ENCODE measurements at places on chromosomes 5 and 9.

- no peak for DNase-seq
Measured at GRCh38 chr5:149162401-149163084, 21.2 kb downstream of the ABLIM3 start.

DNA sequence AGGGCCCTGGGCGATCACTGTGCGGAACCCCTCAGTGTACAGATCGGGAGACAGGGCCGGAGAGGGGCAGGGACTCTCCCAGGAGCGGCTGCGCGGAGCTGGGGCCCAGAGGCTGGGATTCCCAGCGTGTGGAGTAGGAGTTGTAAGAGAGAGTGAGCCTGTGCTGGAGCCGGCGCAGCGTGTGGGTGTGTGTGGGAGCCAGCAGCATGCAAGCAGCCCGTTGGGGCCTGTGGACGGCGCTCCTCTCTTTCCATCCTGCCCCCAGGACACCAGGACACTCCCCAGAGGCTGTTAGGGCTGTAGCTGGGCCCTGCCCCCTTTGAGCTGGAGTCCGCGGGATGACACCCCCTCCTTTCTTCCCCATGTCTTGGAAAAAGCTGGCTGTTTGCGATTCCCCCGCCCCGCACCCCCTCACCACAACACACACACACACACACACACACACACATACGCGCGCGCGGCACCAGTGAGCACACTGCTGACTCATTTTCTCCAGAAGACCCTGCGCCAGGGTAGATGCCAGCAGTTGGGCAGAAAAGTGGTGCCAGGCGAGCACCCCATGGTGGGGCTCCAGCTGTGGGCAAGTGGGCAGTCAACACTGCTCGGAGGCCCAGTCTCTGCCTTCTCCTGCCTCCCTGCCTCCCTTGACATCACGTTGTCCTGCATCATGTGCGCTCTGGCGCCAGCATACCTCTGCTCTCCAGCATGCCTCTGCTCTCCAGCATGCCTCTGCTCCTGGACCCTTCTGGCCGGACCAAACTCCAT is 1.5 kb downstream of the COL27A1 start:
- DNase-seq, result no peak

DNA sequence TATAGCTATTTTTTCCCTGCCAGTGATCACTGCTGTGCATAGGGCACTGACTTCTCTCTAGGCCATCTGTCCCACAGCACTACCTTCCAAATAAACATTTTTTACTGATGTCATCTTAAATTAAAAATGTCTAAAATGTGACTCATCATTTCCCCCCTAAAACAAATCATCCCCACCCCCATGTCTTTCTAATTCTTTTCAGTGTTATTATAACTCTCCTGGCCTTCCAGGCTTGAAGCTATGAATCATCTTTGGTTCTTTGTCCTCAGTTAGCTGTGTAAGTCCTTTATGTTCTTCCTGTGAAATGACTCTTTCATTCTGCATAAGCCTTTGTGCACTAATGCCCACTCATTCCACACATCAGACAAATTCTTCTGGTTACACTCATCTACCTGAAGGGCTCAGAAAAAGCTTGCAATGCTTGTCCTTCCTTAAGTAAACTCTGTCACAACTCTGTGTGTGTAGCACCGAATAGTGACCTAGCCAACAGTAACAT is 78.1 kb downstream of the CFAP95 start:
- DNase-seq, result peak; percentile 39

GRCh38 chr9:128316421-128316820 is 5.8 kb downstream of the TRUB2 start:
- no peak for DNase-seq

DNA sequence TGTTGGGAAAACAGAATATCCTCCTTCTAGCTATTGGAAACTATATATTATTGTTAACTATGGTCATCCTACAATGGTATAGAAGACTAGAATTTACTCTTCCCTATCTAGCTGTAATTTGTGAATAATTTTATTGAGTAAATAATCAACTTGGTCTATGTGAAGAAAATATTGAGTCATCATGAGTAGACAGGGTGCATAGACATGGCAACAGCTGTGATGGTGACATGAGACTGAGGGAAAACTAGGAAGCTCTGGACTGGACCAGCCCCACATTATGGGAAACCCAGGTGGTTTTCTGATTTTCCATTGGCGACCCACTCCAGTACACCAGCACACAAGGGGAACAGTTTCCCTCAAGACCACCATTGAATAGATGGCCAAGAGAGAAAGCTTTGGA is 95.0 kb downstream of the APBA1 start:
- no peak for DNase-seq

DNA sequence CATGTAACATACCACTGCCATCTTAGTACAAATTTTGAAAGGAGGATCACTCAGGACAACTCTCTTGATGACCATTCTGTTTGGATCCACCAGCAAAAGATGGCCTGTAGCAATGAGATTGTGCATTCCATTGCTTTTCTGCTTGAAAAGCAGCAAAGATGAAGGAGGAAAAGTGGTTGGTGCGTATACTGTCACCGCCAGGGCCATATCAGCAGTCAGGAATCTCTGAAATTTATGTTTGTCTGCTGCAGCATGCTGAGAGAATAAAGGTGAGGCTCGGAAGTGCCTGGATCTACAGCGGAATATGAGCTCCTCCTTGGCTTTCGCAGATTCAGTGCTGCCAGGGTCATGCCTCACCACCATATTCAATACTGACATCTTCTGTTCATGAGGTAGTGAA is 144.4 kb downstream of the GPBP1 start:
- no peak for DNase-seq

GRCh38 chr5:36373527-36374086 is 71.9 kb upstream of the RANBP3L start:
- DNase-seq, result no peak

DNA sequence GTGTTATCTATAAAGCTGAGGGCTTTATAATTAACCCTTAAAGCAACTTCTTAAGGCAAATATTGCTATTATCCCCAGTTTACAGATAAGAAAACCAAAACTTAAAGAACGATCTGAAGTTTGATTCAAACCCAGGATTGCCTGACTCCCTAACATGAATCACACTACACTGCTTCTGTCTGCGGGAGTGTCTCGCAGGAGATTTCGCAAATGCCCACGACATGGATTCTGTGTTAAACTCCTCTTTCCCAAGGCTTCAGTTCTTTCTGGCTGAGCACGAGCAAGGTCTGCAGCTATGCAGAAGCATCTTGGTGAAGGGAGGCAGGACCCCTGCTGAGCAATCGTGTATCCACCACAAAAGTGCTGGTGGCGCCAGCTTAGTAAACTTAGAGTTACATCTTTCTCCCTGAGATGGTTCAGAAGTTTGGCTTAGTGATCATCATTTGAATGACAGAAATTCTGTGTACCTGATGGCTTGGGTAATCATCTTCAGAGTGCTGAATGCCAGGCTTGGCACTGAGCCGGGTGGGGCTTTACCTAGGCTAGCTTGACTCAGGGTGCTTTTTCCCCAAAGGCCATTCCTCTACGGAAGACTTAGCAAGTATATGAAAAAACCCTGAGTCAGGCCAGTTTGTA is 81.4 kb upstream of the PIK3R1 start:
- DNase-seq, result no peak

DNA sequence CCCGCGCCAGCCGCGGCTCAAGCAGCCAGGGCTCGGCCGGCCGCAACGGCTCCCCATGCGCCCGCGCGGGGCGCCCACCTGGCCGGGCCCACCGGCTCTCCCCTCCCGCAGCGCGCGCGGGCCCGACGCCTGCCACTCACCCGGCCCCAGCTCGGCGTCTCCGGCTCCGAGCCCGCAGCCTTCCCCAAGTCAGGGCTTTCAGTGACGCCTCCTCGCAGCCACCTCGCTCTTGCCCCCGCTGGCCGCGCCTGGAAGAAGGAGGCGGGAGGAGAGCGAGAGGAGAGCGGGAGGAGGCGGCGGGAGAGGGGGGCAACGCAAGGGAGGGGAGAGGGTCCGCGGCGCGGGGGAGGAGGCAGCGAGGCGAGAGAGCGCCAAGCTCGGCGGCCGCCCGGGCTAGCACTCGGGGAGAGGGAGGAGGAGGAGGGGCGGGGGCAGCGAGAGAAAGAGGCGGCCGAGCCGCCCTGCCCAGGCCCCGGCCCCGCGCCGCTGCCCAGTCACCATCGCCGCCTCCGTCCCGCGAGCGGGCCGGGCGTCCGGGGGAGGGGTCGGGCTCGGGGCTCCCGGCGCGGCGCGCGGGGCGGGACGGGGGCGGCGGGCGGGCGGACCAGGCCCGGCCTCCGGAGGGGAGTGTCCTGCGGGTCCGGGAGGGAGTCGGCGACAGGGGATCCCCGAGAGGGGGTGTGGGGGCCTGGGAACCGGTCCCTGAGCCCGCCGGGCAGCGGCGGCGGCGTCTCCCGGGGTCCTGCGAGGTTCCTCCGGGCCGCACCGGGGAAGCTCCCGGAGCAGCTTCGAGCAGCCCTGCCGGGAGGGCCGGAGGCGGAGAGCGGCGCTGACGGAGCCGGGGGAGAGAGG is at the start of gene LHFPL2:
Gene LHFPL2 (minus strand): TSS at position 414 of the 852 bp plus-strand sequence. CDS start 138,559 bp downstream, outside the sequence.
- peak; percentile 26 for DNase-seq

DNA sequence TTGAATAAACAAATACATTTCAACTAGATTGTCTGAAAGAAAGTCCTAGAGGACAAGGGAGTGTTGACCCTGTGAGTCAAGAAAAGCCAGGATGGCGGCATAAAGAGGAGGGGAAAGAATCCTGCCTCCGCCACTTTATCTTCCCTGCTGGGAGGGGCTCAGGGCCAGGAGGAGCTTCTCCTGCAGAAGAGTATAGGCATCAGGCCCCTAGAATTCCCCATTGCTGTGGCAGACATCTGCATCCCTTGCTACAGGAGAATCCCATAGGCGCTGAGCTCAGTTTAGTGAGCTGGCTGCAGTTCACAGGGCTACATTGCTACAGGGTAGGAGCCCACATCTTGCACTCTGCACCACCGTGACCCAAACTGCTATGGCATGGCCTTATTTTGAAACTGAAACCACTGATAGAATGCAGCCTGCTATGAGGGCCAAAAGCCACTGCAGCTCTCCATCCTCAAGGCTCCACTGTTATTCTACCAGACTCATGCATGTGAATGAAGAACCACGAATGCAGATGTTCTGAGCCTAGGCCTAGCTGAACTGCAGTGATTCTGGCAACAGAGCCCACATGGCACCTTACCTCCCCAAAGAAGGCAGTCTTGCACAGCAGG is 941.4 kb upstream of the CTNND2 start:
- DNase-seq, result no peak

DNA sequence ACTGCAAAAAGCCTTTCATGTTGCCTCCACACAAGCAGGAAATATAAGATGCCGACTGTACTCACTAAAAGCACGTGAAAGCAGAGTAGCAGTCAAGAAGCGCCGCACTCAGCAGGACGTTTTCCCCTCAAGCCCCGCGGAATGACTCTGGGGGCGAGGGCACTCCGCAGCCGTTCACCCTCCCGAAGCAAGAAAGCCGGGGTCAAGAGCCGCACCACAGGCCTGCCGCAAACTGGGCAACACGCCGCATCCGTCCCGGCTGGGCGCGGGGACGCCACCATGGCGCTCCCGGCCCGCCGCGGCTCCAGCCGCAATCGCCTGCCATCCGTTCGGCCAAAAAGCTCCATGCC is 364 bp downstream of the RPS6 start:
- no peak for DNase-seq

- DNase-seq, result no peak
Measured at GRCh38 chr9:68966496-68966944, 47.4 kb downstream of the PRKACG start.

- DNase-seq, result no peak
Measured at GRCh38 chr9:123509646-123510045, 153.6 kb downstream of the CRB2 start.

GRCh38 chr9:109101810-109102209 is 17.9 kb downstream of the TMEM245 start:
- no peak for DNase-seq

- DNase-seq, result no peak
Measured at GRCh38 chr9:93317495-93318094, 133.7 kb downstream of the WNK2 start.

- DNase-seq, result no peak
Measured at GRCh38 chr9:103999375-104000062, 94.6 kb upstream of the SMC2 start.

GRCh38 chr5:103356350-103357091 is 98.0 kb downstream of the MACIR start:
- no peak for DNase-seq

- DNase-seq, result no peak
Measured at GRCh38 chr5:109218818-109219217, 191.0 kb downstream of the PJA2 start.

DNA sequence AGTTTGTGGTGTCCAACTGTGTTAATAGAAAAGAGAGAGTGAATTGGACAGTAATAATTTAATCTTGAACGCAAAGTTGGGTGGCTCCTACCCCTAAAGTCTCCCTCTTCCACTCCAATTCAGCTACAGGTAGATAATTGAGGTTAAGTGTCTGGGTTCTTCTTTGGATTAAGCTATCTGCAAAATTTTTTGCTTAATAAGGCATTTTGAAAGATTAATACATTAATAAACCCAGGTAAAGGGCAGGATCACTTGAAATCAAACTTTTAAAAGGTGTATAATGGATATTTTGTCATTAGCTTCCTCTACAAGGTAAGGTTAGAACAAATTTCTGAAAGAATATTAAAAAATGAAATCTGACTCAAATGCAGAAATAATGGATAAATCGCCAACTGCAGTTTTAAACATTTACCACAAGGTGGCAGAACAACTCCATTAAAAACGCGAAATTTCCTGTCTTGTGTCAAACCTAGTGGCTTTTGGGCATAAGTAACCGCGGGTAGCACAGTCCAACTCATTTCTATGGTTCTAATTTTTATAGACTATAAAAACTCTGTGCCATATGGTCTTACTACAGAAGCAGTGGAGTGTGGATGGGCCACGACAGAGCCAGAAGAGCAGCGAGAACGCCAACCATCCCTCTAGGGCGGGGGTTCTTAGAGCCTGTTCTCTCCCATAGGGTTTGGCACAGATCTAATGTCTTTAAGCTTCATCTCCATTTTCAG is 276.5 kb downstream of the ARHGEF28 start:
- DNase-seq, result no peak

GRCh38 chr9:20623748-20624124 is 1.4 kb upstream of the MLLT3 start:
- no peak for DNase-seq

GRCh38 chr9:121633119-121633714 is 18.2 kb upstream of the DAB2IP start:
- no peak for DNase-seq

DNA sequence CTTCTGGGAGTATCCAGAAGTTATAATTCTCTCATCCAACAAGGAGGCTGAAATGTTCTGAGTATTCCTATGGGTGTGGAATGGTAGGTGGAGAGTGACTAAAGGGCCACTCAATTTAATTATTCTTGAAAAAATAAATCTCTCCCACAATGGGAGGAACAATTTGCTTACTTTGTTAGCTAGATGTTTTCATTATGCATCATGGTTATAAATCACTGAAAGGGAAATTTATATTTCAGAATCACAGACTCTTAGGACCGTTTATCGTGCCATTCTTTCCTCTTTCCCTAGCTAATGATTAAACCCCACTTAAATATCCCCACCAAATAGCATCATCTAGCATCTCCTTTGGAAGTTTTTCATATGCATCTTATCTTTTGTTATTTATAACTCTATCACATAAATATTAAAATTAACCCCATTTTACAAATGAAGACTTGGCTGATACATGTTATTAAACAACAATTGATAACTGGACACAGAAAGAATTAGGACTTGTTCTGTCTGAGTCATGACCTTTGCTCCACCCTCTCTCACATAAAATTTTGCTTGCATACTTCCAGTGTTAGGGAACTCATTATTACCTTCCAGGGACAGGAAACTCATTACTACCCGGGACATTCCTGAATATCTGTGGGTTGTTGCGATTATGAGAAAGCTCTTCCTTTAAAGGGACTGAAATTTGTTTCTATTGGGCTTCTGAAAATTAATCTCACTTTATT is 94.9 kb upstream of the NMUR2 start:
- no peak for DNase-seq

- no peak for DNase-seq
Measured at GRCh38 chr9:127222388-127223095, 42.0 kb upstream of the GARNL3 start.

GRCh38 chr5:159935946-159936345 is 19.7 kb downstream of the ADRA1B start:
- no peak for DNase-seq
